Tongue (tissue), 3 donors: ENCODE measurements at places on chromosomes 5 and 9.
A peak's percentile ranks its signal among the peaks of the same experiment; 100 is the strongest.

DNA sequence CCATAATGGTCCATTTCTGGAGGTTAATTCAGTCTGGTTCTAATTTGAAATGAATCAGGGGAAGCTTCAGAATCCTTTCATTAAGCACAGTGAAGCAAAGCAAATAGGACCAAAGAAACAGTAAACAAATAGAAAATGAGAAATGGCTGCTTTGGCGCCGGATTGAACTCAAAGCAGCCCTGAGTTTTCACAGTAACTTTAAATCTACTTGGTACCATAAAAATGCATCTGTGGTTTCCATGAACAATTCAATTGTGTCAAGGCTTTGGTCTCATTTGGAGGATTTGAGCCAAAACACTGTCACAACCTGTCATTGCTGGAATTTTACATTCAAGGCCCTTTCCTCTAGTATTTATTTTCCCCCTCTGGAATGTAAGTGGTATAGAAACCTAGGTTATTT lies 25.9 kb upstream of the DAPK1 start:
- DNase-seq, result peak; percentile 18

DNA sequence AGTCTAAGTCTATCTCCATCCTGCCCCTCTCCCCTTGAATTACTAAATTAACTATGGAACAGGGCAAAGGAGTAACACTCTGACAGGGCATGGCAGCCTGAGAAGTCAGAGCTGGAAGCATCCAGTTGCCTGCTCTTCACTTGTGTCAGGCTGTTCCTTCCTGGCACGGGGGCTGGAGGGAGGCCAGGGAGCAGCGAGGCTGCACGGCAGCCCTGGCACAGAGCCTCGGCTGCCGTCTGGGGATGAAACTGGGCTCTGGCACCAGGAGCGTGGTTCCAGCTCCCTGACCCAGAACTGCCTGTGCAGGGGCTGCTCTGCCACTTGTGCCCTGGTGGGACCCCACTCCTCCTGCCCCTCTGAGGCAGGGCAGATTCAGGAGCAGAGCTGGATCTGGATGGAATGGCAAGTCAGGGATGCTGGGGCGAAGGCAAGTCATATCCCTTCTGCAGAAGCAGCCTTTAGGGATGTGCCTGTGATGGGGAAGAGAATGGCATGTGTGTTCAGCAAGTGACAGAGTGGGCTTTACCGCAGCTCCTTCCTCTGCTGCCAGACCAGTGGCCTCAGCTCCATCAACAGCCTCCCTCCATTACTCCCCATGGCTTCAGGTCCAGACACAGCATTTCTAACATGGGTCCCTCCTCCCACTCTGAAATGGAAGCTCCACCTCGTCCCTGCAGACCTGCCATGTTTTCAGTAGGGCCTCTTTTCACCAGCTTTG lies 42.2 kb upstream of the PDE8B start:
- DNase-seq, result peak; percentile 68

GRCh38 chr9:1639166-1639565 lies 376.0 kb upstream of the SMARCA2 start:
- no peak for DNase-seq

DNA sequence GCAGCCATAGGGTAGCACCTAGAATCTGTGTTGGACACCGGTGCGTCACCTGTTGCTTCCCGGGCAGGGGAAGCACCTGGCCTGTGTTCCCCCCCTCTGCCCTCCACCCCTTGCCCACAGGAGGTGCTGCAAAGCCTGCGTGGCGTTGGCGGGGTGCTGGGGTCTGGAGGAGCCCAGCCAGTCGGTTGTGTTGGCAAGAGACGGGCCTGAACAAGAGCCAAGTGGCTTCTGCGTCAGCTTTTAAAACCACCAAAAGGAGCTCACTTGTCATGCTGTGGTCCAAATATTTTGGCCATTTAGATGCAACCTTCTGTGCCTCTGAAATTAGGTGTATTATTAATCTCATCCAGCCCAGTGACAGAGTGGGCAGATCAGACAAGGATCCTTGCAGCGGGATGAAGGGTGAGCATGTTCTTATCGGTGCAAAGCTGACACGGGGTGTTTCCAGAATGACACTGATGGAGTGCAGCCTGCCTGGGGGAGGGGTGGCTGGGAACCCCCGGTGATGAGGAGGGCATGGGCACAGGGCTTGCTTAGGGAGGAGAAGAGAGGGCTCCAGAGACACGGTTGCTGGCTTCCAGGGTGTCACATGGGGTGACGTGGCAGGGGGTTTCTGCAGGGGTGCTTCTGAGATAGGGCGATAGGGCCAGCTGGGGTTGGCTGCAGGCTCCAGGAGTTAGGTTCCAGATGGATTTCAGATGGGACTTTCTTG lies 9.7 kb upstream of the RXRA start:
- DNase-seq, result no peak

DNA sequence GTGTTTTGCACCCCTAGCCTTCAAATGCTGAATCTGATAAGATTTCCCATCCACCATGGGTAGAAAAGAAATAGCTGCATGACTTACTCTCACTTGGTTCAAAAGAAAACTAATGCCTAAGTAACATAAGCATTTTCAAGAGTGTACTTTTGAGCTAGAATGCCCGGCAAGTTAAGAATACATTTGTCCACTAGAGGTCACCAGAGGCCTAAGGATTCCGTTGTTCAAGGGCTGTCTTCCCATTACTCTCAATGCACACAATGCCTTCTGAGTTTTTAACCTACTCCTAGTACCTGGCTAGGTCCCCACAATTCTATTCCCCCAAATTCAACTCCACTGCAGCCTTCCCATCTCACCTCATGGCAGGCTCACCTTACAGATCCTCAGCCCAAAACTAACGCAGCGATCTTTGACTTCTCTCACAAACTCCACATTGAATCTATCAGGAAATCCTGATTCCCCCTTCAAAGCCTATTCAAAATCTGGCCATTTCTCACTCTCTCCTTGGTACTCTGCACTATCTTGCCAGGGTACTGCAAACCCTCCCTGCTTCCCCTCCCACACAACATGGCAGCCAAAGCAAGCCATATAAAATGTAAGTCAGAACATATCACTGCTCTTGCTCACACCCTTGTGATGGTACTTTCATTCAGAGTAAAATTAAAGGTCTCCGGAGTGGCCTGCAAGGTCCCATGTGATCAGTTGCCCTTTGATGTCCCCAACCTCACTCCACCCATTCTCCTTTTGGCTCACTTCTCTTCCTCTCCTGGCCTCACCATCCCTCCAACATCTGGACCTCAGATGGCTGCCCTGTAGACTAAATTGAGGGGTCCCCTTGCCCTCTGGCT lies 13.4 kb downstream of the OXCT1 start:
- peak; percentile 92 for DNase-seq

- DNase-seq, result no peak
These were observed 25.0 kb downstream of the C5orf15 start for GRCh38 chr5:133943475-133943817.
